Stimulated activated CD8-positive, alpha-beta memory T cell treated with anti-CD3 and anti-CD28 coated beads, Interleukin-2, amount 100 ng/mL, for 1 hour (primary cell): ENCODE measurements at places on chromosomes 4 and X.

DNA sequence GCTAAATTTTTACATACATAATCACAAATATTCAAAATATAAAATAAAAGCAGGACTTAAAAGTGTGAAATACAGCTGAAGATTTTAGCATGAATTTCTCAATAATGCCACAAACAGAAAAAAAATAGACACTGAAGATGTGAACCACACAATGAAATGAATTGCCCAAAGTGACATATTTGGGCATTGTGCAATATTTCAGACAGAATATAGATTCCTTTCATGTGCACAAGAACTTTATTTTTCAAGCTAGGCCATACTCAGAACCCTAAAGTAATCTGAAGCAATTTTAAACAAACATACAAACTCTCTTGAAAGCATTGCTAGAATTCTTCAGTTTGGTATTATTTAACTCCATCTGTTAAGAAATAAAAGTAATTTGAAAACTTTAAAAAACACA is 764.1 kb downstream of the STIM2 start:
- no peak for DNase-seq

- DNase-seq: no peak
Observed at GRCh38 chr4:151753056-151753455, 7.8 kb downstream of the GATB start.

- DNase-seq: no peak
Observed at GRCh38 chrX:31190221-31190975, 118.6 kb upstream of the FTHL17 start.

- DNase-seq: no peak
Observed at GRCh38 chrX:67604979-67605703, 61.3 kb downstream of the AR start.

GRCh38 chr4:37628977-37629609 is 57.1 kb downstream of the RELL1 start:
- DNase-seq: no peak

GRCh38 chrX:2859197-2859797 is 30.6 kb downstream of the GYG2 start:
- DNase-seq: no peak

GRCh38 chr4:123526511-123526910 is 129.9 kb downstream of the SPRY1 start:
- no peak for DNase-seq

- DNase-seq: no peak
Observed at GRCh38 chr4:42454755-42455420, 57.6 kb downstream of the SHISA3 start.

- no peak for DNase-seq
Observed at GRCh38 chr4:169148885-169149284, 121.9 kb downstream of the SH3RF1 start.

DNA sequence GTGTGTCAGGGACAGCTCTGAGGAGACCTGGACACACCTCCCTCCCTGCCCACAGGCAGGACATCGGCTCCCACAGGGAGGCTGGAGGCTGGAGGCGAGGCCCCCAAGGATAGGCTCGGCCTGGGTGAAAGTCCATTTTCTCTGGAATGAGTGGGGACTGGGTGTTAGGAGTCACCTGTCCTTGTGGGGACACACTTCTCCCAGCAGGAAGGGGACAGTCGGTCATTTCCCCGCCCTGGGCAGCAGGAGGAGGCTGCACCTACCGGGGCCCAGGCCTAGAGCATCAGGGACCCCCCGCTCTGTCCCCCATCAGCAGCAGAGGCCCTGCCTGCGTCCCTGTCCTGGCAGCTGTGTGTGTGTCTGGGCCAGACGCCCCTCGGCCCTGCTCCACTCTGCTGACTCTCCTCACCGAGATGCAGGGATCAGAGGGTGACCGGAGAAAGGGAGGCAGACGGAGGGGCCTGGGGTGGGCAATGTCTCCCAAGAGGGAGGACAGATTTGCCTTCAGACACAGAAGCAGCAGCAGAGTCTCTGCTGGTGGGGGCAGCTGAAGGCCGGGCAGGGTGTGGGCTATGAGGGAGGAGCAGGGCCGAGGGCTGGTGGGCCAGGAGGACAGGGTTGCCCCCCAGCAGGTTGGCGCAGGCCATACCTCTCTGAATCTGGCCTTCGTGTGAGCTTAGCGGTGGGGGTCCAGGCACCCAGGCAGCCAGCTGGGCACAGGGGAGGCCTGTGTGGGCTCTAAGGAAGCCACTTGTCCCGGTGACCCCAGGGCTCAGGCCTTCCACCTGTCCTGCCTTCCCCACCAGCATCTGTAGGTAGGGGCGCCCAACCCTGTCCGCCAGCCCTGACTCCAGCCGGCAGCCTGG is 125.7 kb upstream of the NKX1-1 start:
- no peak for DNase-seq

DNA sequence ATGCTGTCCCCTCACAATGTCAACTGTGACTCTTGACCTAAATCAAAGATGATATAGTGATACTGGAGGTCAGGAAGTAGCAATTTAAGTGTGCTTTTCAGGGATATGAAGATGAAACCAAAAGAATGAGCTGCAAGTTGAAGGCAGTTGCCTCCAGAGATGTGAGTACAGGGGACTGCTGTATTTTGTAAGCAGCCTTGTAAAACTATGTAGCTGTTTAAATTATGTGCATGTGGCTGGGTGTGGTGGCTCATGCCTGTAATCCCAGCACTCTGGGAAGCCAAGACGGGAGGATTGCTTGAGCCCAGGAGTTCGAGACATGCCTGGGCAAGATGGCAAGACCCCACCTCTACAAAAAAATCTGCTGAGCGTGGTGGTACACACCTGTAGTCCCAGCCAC is 15.1 kb upstream of the TNIP2 start:
- no peak for DNase-seq

DNA sequence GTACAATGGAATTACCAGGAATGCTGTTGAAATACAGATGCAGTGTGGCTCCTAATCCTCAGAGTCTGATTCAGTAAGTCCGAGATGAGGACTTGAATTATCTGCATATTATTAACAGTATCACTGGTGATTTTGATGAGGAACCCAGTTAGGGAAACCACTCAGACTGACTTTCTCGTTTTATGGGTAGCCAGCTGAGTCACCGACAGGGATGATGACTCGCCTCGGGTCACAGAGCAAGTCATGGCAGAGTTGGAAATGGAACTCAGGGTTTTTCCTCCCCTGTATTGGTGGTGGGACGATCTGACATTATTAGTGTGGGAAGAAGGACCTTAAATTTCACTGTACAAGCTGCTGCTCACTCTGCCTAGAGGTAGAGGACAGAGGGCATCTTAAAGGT is 51.3 kb downstream of the RTL9 start:
- no peak for DNase-seq

GRCh38 chrX:104254442-104255115 is at the start of gene ESX1:
TSS of gene ESX1 (minus strand) at chrX:104254933. CDS start at chrX:104254849, 84 bp downstream.
- DNase-seq: no peak

DNA sequence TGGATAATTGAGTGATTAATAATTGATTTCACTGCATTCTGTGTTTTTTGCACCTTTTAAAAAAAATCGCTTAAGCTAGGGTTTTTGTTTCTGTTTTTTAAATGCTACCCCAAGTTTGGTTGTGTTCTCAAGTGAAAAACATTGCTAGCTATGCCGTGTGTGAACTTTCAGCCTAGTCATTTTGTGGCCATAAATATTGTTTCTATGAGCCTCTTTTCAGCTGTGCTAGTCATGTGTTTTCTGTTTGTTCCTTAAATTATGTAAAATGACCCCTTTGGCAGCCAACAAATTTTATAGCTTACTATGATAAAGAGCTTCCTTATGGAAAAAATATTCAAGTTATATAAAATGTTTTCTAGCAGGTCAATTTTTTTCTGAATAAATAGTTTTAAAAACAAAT is 59.1 kb downstream of the GALNT7 start:
- DNase-seq: no peak

DNA sequence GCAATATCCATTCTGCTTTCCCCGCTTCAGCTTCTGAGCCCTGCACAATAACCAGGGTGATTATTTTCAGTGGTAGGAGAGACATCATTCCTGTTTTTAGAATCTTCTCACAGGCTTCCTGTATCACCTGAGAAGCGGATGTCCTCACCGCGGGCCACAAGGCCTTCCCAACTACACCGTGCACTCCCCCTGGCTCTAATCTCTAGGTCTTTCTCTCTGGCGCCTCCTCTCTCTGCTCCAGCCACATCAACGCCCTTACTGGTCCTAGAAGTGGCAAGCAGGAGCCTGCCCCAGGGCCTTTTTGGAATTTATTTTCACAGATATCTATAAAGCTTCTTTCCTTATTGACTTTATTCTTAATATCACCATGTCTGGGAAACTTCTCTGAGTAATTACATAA is 675.2 kb upstream of the FRG1 start:
- DNase-seq: no peak

GRCh38 chr4:174681723-174682300 is 147.2 kb downstream of the GLRA3 start:
- no peak for DNase-seq

DNA sequence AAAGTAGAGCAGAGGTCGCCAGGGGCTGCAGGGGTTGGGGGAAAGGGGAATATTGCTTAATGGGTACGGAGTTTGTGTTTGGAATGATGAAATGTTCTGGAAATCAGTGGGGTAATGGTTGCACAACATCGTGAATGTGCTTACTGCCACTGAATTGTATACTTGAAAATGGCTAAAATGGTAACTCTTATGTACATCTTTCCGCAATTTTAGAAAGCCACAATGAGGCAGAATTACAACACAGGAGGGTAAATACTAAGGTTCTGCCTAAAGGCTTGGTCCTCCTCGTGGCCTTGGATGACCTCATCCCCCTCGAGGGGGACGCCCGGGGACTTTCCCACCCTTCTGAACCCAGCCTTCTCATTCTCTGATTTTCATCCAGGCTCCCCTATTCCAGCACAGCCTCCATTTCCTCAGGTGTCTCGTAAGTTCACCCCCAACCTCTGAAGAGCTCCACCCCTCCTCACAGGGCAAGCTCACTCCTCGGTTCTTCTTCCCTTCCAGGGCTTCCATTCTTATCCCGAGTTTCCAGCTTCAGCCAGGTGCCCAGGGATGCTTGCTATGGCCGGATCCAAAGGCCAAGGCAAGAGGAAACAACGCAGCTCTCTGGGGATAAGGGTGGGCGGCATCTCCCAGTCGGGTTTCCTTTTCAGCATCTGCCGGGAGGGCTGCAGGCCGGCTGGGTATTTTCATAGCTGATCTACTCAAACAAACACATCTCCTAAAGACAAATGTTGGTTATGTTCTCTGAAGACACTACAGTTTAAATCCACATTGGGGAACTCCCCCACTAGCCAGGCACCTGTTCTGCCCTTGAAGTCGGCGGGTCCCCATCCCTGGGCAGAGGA is 71.3 kb upstream of the ACSL1 start:
- DNase-seq: no peak

DNA sequence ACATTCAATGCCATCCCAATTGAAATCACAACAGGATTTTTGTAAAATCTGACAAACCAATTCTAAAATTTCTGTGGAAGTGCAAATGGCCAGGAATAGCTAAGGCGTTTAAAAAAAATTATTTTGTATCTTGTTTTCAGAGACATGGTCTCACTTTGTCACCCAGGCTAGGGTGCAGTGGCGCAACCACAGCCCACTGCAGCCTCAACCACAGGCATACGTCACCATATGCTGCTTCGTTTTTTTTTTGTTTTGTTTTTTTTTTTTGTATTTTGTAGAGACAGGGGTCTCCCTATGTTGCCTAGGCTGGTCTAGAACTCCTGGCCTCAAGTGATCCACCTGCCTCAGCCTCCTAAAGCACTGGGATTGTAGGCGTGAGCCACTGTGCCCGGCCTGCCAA is 24.5 kb downstream of the ZNF41 start:
- DNase-seq: no peak

- DNase-seq: no peak
Observed at GRCh38 chr4:152039023-152039481, 278.2 kb upstream of the GATB start.

DNA sequence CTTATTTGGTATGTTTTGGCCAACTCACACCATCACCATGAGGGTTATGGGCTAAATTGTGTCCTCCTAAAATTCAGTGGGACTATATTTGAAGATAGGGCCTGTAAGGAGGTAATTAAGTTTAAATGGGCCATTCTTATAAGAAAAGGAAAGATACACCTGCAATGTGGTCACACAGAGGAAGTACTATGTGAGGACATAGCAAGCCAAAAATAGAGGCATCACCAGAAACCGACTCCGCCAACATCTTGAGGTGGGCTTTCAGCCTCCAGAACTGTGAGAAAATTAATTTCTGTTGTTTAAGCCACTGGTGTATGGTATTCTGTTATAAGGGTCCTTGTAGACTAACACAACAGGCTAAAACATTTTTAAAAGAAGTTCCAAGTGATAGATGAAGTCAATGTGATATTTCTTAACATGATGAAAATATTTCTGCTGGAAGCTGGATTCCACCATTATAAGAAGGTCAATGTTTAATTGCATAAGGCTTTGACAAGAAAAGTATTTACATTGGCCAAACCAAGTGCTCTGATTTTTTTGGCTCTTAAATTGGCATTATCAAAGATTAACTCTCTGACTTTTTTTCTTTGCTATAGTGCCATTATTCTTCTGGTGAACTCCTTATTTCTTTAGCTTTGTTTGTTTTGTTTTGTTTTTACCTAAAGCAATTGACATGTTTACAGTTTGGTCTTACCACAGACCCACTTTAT is 540.9 kb downstream of the PPARGC1A start:
- no peak for DNase-seq

DNA sequence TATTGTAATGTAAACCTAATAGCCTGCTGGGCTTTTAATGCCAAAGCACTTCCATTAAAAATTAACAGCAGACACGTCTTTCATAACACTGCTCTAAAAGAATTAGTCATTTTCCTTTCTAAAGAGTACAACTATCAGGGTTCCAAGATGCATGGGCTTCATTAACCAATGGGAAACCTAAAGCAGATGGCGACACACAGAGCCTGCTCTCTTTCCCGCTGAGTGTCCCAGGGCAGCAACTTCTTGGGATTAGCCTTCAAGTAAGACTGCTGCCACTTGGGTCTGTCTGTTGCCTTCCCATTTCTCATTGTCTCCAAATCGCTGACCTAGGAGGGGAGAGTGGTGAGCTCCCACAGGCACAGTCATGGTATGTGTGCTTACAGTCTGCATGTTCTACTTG is 14.0 kb upstream of the PHKA2 start:
- no peak for DNase-seq

GRCh38 chr4:61911313-61911756 is 711.2 kb downstream of the ADGRL3 start:
- DNase-seq: no peak

GRCh38 chrX:53639257-53639656 is 47.3 kb downstream of the HUWE1 start:
- no peak for DNase-seq

DNA sequence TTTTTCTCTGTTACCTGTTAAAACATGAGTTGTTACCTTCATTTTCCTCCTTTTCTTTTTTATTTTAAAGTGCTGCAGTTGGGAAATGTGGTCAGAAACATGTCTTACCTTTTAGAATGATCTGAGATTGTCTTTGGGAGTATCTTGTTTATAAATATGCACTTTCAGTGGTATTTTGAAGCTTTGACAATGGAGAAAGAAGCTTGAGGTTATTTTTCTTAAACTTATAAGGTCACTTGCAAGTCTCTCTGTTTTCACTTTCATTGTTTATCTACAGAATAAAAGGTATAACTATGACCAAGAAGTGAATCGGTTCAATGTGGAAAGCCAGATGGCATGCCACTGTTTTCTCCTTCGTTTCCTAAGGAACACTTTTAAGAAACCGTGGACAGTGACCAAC is 167.5 kb upstream of the SLC7A11 start:
- no peak for DNase-seq
